GM04503 (cell line): ENCODE measurements at places on chromosomes 12 and 14.

- DNase-seq: no peak
Measured at GRCh38 chr14:71478542-71478941, 453.7 kb upstream of the RGS6 start.

DNA sequence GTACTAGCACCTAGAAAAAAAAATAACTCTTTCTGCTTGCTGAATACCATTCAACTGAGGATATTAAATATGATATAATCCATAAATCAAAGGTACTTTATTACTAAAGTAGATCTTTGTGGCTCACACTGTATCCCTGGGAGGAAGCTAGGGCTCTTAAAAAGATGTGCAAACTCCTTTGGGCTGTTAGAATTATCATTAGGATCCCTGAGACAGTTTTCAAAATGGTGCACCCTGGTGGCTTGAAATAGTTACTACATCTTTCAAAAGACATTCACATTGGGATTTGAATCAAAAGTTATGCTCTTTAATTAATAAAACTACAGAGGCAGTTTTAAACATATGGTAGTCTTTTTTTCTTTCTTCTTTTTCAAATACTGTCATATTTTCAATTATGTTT is 228.5 kb upstream of the G2E3 start:
- no peak for DNase-seq

GRCh38 chr12:85569261-85569660 is 266.9 kb downstream of the RASSF9 start:
- DNase-seq: no peak

- DNase-seq: no peak
Measured at GRCh38 chr12:57781244-57781643, 1.3 kb upstream of the TSFM start.

GRCh38 chr12:67208281-67209067 is 60.7 kb upstream of the CAND1 start:
- DNase-seq: no peak

DNA sequence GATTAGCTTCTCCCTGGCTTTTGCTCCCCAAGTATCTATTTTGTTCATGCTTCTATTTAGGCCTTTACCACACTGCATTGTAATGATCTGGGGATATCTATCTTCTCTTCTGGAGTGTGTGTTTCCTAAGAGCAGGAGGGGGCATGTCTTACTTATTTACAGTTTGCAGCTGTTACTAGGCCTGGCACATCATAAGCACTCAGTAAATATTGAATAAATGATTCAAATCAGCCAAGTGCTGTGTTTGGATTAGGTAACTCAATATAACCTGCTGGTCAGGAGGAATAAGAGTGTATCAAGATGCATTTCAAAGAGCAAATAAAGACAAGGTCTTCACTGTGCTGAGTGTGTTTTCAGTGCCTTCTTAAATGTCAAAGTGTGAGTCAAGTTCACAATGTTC is 186.1 kb downstream of the FOXG1 start:
- no peak for DNase-seq

- DNase-seq: no peak
Measured at GRCh38 chr12:93419388-93420034, 22.2 kb downstream of the UBE2N start.

DNA sequence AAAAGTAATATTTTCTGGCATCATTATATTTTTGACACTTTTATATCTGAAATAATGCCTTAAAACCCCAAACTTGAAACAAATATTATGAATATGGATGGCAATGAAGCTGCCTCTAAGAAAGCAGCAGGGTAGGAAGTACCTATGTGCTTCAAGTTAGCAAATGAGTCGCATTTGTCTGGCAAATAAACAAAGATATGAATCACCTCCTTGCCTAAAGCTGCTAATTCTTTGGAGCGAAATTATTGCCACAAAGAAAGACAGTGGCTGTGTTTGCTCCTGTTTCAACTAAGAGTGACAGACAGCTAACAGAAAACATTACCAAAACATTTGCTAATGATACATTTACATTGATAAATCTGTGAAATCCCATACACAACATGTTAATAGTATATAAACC is 854.9 kb downstream of the RPS29 start:
- DNase-seq: no peak

- no peak for DNase-seq
Measured at GRCh38 chr12:132289356-132290202, 39.8 kb downstream of the GALNT9 start.

- no peak for DNase-seq
Measured at GRCh38 chr14:25607192-25607591, 557.2 kb upstream of the STXBP6 start.

DNA sequence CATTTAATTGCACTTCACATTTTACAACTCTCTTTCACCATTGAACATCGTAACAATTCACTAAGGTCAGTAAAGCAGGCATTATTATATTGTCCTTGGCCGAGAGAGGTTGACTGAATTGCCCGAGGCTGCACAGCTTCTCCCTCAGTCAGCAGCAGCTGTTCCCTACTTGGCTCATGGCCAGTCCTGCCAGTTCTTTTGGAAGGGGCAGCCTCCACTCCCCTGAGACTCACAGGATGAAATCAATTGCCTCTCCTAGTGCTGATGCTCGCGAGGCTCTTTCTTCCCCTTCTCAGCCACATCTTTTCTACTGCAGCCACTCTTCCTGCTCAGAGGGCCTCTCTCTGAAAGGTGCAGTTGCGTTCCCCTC is 79.9 kb upstream of the KCNA1 start:
- no peak for DNase-seq

- DNase-seq: no peak
Measured at GRCh38 chr14:86521843-86522242, 991.9 kb downstream of the FLRT2 start.

DNA sequence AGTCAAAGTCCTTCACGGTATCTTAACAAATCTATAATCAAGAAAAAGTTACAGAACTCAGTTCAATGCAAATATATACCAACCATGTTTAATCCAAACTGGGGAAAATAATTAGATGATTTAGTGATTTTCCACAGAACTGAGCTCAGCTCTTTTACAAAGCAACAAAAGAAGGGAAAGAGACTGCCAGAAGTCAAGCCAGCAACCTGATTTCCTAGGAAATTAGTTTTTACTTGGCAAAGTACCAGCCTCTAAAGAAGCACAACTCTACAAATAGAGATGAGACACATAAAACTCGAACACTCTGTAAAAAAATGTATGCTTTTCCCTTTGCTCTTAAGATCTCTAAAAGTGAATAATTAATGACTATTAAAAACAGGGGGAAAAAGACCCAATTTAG is 19.4 kb downstream of the NUMB start:
- no peak for DNase-seq

DNA sequence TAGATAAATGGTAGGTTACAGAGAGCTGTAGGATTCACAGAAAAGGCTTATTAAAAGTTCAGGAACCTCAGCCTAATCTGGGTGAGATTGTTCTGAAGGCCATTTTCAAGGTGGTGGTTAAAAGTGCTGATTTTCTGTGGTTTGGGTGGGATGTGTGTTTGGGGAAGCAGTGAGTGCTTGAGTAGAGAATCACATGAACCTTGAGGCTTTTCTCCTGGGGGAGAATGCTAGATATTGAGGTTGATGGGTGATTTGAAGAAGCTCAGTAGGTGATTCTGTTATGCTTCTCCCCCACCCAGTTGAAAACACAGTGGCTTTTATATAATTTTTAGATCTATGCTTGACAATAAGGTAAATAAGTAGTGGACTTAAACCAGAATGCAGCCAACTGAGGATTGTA is 420.9 kb downstream of the PCNX1 start:
- no peak for DNase-seq

- no peak for DNase-seq
Measured at GRCh38 chr14:67468378-67468730, 20.2 kb downstream of the TMEM229B start.

GRCh38 chr14:35715079-35715478 is 94.0 kb downstream of the RALGAPA1 start:
- DNase-seq: no peak

DNA sequence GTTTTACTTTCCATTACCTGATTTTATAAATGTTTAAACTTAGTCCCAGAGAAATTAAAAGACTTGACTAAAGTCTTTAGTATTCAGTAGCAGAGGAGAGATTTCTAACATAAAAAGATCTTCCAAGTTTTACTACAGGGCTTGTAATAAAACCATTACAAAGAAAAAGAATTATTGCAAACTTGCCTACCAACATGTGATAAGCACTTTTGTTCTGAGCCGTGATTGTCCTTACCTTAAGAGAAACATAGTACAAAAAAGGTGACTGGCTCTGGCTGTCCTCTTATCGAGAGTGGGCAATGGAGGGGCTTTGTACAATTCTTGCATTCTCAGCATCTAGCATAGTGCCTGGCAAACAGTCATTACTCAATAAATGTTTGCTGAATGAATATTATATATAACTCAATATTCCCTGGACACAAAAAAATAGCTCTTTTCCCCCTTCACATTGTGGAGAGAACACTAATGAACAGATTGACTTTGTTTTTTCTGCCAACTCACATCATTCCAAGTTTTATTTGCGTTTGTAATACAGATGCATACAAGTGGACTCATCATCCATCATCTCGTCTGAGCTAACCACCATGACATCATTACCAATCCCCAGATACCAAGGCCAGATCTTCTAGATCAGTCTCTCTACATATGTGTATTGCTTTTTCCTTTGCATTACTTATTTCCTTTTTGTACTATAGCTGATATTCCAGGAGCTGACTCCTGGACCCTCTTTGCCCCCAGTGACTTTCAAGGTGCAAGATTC is 192.8 kb upstream of the EEA1 start:
- DNase-seq: peak; percentile 47

DNA sequence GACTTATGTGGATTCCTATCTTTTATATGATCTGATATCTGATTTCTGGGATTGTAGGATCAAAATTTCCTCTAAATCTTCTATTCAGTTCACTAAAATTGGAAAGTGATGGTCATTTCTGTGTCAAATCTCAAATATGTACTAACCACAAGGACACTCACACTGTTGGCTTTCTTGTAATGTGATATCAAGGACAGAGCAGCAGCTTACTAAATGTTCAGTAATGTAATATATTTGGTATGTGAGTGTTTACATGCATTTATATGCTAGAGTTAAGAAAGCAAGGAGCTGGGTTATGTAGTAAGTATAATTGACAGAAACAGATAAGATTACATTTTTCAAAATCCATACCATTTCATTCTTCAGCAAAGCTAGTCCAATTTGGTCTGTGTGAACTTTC is 16.5 kb downstream of the PUS7L start:
- DNase-seq: peak; percentile 58

DNA sequence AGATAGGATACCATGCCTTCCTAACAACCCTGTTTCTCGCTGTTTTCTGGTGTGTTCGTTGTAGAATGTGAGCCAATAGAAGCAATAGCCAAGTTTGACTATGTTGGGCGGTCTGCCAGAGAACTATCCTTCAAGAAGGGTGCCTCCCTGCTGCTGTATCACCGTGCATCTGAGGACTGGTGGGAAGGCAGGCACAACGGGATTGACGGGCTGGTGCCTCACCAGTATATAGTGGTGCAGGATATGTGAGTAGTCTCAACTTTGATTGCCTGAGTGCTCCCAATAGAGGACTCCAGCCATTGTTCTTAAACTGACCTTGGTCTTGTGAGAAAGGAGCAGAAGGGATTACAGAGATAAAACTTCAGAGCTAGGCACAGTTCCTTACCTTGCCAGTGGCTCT is 96.2 kb downstream of the KICS2 start:
- DNase-seq: no peak
